KBM-7 (cell line): ENCODE measurements at places on chromosomes 3 and 15.
A peak's percentile ranks its signal among the peaks of the same experiment; 100 is the strongest.

DNA sequence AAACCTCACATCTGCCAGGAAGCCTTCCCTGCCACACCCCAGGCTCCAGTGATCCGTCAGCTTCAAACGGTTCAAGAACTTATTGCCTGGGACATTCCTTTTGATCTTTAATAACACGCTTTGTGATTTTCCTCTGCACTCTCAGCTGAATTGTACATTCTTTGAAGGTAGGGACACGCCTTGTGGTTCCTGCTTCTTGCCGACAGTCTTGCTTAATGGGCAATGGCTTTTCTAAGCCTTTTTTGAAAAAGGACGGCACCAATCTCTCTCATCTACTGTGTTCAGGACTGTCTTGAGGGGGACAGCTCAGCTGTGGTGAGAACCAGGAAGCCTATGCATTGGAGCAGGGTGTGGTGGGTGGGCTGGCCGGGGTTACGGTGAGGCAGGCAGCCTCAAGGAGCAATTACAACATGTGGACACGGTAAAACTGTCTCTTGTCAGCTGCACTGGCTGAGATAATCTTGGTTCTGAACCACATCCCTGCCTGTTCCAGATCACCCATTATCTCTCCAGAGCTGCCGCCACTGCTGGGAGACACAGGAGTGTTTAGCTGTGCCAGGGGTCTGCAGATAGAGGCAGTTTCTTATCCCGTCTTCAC is 46.0 kb upstream of the GLCE start:
- no peak for DNase-seq

DNA sequence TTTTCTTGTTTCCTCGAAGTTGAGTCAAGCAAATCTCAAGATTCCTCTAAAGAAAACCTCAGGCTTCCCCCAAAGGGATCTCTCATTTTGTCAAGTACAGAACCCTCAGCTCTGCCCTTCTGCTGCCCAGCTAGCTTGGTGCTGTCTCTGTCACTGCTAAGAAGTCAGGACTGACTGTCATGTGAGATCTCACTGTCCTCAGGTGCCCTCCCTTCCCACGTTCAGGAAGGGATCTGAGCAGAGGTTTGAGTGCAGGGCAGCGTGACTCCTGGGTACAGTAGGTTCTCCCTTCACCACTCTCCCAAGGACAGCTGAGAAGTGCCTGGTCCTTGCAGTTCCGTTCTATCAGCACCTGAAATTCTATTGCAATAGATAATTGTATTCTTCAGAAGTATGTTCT is 229.7 kb downstream of the SLCO3A1 start:
- DNase-seq: no peak

DNA sequence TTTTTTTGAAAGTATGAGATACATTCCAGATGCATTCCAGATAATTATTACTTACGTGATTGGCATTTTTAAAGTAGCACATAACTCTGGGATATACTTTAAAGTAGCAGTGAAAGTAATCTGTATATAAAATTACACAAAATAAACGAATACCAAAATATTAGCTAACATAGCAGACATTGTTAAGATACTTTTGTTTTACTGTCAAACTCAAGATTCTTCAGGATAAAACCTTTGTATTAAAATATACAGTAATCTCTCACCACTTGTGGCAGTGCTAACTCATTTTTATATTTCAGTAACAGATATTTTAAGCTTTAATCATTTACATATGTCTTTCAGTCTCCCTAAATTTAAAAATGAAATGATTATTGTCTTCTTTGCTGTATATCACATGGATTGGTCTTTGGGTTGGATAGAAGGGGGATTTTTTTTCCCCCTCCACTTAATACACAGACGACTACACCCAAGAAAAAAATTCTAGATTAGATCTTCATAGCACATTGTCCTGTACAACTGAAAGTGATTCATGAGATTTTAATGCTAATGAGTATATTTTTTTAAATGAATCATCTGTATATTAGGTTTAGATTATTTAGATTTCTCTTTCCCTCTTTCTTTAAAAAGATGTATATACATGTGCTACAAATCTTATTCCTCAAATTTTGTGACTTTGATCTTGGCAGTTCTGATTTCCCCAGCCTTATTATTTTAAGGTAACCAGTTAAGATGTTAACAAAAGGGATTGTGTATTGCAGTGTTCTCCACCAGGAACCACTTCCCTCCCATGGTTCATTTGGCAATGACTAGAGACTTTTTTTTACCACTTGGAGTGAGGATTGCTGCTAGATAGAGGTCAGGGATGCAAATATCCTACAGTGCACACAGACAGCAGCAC is 24.5 kb upstream of the EBLN2 start:
- DNase-seq: no peak

DNA sequence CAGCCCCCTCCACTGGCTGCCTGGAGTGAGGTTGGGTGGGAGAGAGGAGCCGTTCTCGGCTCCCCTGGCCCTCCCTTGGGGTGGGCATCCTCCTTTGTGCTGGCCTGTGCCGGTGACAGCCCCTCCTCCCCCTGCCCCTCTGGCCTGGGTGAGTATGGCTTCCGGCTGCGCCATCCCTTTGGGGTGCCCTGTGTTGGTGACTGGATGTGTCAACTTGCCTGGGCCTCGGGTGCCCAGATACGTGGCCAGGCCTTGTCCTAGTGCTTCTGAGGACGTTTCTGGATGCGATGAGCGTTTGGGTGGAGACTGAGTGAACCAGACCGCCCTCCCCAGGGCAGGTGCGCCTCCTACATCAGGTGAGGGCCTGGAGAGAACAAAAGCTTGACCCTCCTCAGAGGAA is 59.7 kb downstream of the PLXNA1 start:
- no peak for DNase-seq

DNA sequence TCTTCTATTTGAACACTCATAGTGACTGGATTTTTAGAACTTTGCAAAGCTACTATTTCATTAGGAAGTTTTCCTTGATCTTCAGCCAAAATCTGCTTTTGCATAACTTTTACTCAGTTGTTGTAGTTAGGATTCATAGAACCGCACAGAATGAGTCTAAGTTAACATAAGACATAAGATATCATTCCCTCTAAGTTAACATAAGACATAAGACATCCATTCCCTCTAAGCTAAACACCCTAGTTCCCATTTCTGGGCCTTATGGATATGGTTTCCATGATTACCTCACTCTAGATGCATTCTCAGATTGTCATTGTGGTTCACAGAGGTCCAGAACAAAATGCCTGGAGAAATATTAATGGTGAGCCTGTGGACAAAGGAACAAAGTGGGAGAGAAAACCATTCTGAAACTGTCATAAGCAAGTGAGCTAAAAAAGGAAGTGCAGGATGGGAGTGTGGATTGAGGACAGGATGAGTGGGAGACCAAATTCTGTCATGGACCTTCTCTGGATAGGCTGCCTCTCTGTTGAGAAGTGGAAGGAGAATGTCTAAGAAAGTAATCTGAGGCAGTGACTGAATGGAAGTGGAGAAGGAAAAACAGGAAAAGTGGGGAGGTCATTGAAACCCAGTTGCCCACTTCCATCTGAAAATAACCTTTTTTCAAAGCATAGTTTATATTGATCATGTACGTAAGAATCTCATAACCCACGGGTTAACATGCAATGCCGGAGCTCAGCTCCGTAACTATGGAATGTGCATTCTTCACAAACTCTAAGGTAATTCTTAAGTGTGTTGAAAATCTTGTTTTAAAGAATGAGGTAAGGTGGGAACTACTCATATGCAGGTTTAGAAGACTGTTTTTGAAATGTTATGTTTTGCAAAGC is 37.4 kb upstream of the SECISBP2L start:
- no peak for DNase-seq

DNA sequence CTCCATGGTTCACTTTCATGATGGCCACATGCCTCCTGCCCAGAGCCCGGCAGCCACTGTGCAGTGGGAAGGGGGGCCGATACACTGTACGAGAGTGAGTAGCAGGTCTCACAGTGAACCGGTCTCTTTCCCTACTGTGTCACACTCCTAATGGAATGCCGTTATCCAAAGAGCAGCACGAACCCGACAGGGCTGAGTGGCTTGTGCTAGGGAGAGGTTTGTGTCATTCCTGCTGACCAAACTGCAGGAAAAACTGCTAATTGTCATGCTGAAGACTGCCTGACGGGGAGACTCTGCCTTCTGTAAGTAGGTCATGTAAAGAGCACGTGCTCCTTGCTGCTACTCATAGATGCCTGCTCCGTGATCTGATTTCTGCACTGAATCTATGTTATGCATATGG is 105.1 kb downstream of the ARPP21 start:
- no peak for DNase-seq

DNA sequence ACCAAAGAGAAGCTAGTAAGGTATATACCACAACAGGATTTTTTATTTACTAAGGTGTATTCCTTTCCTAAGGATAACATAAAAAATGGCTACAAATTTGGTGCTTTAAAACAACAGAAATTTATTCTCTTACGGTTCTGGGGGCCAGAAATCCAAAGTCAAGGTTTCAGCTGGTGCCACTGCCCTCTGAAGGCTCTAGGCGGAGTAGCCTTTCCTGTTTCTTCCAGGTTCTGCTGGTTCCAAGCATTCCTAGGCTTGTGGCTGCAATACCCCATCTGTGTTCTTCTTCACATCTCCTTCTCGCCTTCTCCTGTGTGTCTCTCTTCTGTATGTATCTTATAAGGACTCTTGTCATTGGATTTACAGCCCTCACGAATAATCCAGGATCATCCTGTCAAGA is 549.9 kb downstream of the GRM7 start:
- no peak for DNase-seq

- no peak for DNase-seq
These were observed 42.9 kb downstream of the CDIN1 start for GRCh38 chr15:36622197-36622795.

GRCh38 chr15:69760258-69760845 is 307.7 kb downstream of the RPLP1 start:
- no peak for DNase-seq

DNA sequence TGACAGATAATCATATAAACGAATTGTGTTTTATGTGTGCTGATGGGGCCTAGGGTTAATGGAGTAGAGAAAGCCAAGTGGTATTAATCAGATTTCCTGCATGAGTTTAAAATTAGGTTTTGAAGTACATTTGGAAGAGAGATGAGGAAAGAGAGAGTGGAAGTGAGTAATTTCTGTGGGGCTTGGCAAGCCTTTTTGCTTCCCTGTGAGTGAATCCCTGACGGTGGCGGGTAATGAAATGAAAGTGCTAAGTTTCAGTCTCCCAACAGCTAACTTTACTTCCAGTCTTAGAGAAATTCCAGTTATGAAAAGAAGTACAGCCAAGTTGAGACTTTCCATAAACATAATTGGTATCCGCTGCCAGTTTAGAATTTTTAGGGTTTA is 139.4 kb downstream of the BBX start:
- no peak for DNase-seq

DNA sequence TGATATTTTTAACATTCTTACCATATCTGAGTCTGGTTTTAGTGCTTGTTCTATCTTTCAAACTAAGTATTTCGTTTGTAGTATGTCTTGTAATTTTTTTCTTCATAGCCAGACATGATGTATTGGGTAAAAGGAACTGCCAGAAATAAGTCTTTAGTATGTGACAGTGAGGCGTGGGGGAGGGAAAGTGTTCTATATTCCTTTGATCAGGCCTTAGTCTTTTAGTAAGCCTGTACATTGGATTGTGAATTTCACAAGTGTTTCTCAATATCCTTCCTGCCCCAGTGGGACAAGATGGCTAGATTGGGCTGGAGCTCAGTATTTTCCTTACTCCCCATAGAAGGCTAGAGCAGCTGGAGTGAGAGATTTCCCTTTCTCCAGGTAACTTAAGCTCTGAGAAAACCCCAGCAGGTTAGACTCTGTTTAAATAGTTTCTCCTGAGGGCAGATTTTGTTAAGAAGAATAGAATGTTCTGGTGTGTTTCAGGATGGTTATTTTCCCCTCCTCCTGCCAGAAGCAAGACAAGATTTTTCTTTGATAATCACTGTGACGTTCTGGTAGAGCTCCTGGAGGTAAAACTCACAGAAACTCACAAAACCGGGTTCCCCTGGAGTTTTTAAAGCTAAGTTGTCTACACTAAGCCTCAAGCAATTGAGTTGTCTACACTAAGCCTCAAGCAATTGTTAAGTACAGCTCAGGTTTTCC is 140.7 kb upstream of the ARPP21 start:
- no peak for DNase-seq

DNA sequence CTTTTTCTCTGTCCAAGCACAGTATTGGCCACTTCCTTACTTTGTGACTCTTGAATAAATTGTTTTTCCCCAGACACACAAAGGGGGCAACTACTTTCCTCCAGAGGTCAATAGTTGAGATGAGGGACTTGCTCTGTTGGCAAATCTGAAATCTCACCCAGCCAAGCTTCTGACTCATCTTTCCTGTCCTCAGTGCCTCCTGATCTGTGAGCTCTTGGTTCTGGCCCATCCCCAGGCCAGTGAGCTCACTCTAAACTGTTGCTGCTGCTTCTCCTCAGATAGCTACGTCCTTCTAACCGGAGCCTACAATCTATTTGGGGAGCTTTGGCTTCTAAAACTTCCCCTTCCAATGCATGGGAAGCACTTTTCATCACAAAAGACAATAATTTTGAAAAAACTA is 50.0 kb upstream of the NMD3 start:
- no peak for DNase-seq

DNA sequence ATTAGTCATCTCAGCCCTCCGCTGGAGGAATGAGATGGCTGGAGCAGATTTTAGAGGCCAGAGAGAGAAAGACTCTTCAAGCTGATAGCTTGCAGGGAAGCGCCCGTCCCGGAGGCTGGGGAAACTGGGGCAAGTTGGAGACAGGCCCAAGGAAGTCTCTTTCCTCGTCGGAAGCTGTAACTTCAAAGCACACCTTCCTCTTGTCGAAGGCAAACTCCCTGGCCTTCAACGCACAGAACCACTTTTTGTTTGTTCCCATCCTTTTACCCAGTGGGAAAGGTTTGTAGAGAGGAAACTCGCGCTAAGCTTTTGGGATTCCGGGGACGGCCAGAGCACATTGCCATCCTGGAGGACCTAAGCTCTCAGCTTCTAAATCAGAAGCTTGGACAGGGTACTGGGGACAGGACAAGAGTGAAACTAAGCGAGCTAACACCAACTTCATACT is 900 bp upstream of the EOMES start:
- no peak for DNase-seq

DNA sequence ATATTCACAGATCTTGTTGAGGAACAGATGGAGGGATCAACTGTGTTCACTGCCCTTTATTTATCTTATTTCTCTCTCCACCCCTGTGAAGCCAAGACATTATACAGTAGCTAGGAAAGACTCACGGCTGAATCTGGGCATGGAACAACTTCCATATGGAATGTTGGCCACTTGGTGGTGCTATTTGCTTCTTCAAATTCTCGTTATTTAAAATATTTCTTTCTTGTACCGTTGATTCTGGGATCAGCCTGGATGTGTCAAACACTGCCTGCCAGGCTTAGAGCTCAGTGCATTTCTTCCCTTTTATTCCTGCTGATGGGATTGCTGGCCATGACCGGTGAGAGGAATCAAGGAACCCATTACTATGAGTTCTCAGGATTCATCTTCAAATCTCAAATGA is 17.5 kb upstream of the GASK1A start:
- DNase-seq: peak; percentile 74

GRCh38 chr15:74775132-74775562 is 6.7 kb upstream of the CSK start:
- no peak for DNase-seq

- DNase-seq: no peak
These were observed 1.6 kb upstream of the ONECUT1 start for GRCh38 chr15:52791776-52792175.
